Activated T-helper 17 cell treated with anti-CD3 and anti-CD28 coated beads, Interleukin-2, amount 50 U/mL, for 72 hours (primary cell): ENCODE measurements at places on chromosomes 3 and 15.

DNA sequence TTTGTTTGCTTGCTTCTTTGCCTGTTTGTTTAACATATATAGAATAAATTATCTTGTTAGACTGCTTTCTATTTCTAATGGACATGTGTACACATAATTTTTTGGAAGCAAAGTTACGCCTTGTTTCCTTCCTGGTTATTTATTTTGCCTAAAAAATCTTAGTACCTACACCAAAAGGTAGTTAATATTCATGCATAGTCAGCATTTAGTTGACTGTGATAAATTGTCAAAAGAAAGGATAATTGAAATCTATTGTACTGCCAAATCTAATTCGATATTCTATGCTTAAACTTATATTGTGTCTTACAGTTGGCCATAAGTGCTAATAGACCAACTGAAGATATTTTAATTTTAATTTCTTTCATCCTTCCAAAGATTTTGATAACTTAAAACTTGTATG, 233.9 kb upstream of the ARL6 start:
- ATAC-seq: no peak
- no peaks in the 10 kb centered on the region for H3K36me3 ChIP-seq
- H3K27me3 ChIP-seq: no peaks in the 10 kb centered on the region
- no peak overlapping the region for H3K4me3 ChIP-seq
- no peak overlapping the region for H3K27ac ChIP-seq

DNA sequence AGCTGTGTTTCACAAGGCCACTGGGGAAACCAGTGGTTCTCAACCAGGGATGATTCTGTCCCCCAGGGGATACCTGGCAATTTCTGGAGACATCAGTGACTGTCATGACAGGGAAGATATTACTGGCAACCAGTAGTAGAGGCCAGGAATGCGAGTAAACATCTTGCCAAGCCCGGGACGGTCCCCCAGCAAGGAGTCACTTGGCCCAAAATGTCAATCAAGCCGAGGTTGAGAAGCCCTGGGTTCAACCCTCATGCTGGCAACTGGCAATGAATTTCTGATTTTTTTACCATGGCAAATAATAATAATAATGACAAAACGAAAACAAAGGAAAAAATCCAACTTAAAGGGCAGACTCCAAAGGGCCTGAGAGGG, 65.5 kb upstream of the RPL32 start:
- H3K4me3 ChIP-seq: no peak overlapping the region
- no peaks in the 10 kb centered on the region for H3K27me3 ChIP-seq
- H3K4me1 ChIP-seq: no peaks in the 10 kb centered on the region
- H3K27ac ChIP-seq: no peak overlapping the region

- H3K27ac ChIP-seq: no peak overlapping the region
- H3K4me1 ChIP-seq: peaks cover 3% of the 10 kb centered on the region
- H3K4me3 ChIP-seq: no peak overlapping the region
- H3K27me3 ChIP-seq: no peaks in the 10 kb centered on the region
Observed at GRCh38 chr3:188491276-188491687, 337.3 kb downstream of the LPP start.

DNA sequence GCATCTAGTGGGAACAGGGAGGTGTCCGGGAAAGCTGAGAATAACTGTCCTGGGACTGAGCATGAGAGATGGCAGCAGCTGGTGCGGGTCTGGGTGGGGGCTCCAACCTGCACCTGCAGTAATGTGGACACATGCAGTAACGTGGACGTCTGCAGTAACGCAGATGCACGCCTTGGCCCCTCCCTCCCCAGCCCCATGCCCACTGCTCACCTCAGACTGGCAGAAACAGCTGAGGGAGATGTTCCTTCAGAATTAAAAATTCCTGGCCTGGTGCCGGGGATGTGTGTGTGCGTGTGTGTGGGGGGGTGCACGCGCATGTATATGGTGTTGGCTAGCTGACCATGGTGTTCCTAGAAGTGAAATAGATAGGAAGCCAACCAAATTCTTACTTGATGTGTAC, 86.7 kb upstream of the OXTR start:
- no peak overlapping the region for H3K27ac ChIP-seq
- no peaks in the 10 kb centered on the region for H3K27me3 ChIP-seq
- no peaks in the 10 kb centered on the region for H3K36me3 ChIP-seq
- no peak for ATAC-seq
- H3K4me3 ChIP-seq: no peak overlapping the region

DNA sequence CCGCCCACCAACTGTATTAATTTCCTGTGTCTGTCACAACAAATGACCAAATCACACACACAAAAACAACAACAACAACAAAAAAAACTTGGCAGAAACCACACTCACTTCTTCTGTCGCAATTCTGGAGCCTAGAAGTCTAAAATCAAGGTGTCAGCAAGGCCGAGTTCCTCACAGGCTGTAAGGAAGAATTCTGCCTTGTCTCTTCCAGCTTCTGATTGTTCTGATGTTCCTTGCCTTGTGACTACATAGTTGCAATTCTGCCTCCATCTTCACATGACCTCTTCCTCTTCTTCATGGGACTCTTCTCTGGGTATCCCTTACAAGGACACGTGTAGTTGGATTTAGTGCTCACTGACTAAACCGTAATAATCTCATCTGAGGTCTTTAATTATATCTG, 61.4 kb downstream of the IL12A start:
- H3K36me3 ChIP-seq: no peaks in the 10 kb centered on the region
- no peak overlapping the region for H3K4me3 ChIP-seq
- ATAC-seq: no peak
- no peak overlapping the region for H3K27ac ChIP-seq

DNA sequence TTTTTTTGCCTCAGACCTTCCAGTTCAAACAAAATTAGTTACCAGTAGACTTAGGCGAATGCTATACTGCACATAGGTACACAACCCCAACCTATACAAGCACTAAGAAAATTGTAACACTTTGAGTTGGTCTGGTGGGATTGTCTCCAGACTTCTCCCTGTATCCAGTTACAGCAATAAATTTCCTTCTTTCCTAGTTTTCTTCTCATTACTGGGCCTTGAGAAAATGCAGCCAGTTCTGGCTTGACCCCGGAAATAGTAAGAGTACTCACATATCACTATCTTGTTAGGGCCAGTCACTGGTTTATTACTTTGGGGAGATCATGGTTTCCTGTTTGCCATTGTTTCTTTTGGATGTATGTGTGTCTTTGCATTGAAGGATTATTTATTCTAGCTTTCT, 868.4 kb downstream of the DIPK2A start:
- H3K36me3 ChIP-seq: no peaks in the 10 kb centered on the region
- no peaks in the 10 kb centered on the region for H3K27me3 ChIP-seq
- H3K27ac ChIP-seq: no peak overlapping the region
- no peak overlapping the region for H3K4me3 ChIP-seq
- ATAC-seq: no peak
- H3K4me1 ChIP-seq: no peaks in the 10 kb centered on the region

DNA sequence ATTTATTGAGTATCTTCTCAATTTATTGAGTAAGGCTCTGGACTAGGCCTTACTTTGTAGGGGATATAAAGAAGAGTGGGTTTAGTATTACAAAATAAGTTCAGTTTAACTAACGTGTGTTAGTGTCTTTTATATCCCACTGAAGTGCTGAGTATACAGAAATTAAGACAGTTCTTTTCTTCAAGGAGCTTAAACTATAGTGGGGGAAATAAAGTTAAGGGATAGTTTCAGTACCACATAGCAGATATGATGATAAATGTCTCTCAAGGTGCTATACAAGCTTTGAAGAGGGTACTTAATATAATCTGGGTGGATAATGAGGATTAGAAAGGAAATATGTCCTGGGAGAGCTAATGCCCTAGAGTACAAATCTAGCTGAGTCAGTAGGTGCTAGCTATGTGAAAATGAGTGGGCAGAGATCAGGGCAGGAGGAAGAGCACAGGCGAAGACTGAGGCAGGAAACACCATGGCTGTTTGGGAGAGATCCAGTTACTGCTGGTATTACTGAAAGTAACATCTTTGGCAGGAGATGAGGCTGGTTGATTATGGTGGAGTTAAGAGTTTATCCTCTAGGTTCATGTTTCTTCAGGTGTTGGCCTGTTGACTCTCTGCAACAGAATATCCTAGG, 46.0 kb downstream of the TEX9 start:
- ATAC-seq: no peak
- H3K27me3 ChIP-seq: no peaks in the 10 kb centered on the region
- no peak overlapping the region for H3K4me3 ChIP-seq
- H3K36me3 ChIP-seq: no peaks in the 10 kb centered on the region
- H3K27ac ChIP-seq: no peak overlapping the region

DNA sequence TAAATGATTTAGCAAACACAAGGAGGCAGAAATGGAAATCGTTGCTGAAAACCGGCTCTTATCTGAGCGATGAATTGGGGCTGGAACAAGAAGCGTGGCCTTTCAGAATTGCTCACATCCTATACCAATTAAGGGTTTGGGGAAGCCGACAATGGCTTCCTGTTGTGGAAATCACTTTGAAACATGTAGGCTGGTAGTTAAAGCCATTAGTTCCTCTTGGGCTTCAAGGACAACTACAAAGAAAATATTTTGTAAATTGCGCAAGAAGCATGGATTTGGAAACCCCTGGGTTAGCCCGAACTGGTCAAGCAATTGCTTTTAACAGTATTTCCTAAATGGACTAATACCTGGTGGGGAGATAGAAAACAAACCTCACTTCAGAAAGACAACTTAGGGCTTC, 182.4 kb downstream of the ADAMTS9 start:
- H3K36me3 ChIP-seq: no peaks in the 10 kb centered on the region
- H3K4me3 ChIP-seq: no peak overlapping the region
- ATAC-seq: no peak
- H3K27me3 ChIP-seq: peaks cover 12% of the 10 kb centered on the region
